ENCODE measurements at places on chromosomes 3 and 15. TPM values are rescaled to one million over a fixed set of nuclear protein-coding genes. Genes with fewer than 3 reads are reported as not detected.

The RARB gene
- total RNA-seq, result 0.46 TPM

The FEZF2 gene
- total RNA-seq, result not detected

The CHRFAM7A gene
- 4.3 TPM for total RNA-seq

The GMNC gene
- total RNA-seq, result not detected

The RTF1 gene
- total RNA-seq, result 53.9 TPM

The TRIM59 gene
- total RNA-seq, result 39.9 TPM

The PIGZ gene
- 0.06 TPM for total RNA-seq

The TMEM40 gene
- total RNA-seq, result not detected

The WNT7A gene
- not detected for total RNA-seq

GRCh38 chr3:98630416-98630815, 37.0 kb upstream of the CPOX start:
- H3K27ac ChIP-seq, result no peak overlapping the region
- no peaks in the 10 kb centered on the region for H3K4me1 ChIP-seq
- DNase-seq, result no peak

GRCh38 chr3:119620899-119621298, 23.2 kb downstream of the PLA1A start:
- H3K27ac ChIP-seq, result no peak overlapping the region
- DNase-seq, result no peak
- H3K4me1 ChIP-seq, result no peaks in the 10 kb centered on the region
- H3K4me3 ChIP-seq, result no peak overlapping the region
- H3K36me3 ChIP-seq, result no peaks in the 10 kb centered on the region

DNA sequence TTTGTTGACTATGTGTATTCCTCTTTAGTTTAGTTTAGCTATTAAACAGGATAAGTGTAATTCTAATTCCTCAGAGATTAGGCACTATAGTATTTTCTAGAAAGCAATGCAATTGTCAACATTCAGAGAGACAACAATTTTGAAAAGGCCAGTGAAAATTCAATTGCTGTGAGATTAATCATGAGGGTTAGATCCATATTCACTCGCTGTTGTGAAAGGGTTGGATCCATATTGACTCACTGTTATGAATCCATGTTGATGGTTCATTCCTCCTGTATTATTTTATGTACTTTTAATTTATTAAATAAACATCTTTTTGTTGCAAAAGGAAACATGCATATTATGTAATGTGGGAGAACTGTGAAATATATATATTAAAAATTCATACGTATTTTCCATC, 641 bp downstream of the TRAT1 start:
- H3K27me3 ChIP-seq, result no peaks in the 10 kb centered on the region
- no peaks in the 10 kb centered on the region for H3K36me3 ChIP-seq
- DNase-seq, result no peak
- no peak overlapping the region for H3K27ac ChIP-seq
- H3K4me1 ChIP-seq, result peaks cover 14% of the 10 kb centered on the region

- no peak for DNase-seq
- H3K4me1 ChIP-seq, result no peaks in the 10 kb centered on the region
- no peaks in the 10 kb centered on the region for H3K36me3 ChIP-seq
- H3K27ac ChIP-seq, result no peak within 1 kb of the TSS
- H3K4me3 ChIP-seq, result no peak within 1 kb of the TSS
- H3K27me3 ChIP-seq, result no peaks in the 10 kb centered on the region
These were observed at the start of gene SNTN for GRCh38 chr3:63652066-63652725. TSS of gene SNTN (plus strand) at chr3:63652675. CDS start at chr3:63652688, 13 bp downstream.

- H3K27me3 ChIP-seq, result no peaks in the 10 kb centered on the region
- H3K4me3 ChIP-seq, result no peak overlapping the region
- H3K4me1 ChIP-seq, result peaks cover 14% of the 10 kb centered on the region
- no peak for DNase-seq
These were observed 996 bp upstream of the DNAJA4 start for GRCh38 chr15:78263351-78263781.

DNA sequence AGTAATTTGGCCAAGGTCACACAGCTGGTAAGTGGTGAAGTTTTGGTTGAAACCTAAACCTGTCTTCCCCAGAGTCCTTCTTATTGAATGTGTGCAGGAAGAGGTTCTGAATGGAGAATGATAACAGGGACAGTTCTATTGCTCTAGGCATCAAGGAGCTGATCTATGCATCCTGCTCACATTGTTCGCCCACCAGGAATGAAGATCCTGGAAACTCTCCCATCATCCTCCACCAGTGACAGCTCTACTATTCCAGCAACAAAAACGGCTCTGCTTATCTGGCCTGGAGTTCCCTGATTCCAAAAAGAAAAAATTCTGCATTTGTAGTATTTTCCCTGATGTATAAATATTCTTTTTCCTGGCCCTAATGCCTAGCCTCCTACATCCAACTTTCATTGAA, 16.4 kb upstream of the TNFAIP8L3 start:
- no peaks in the 10 kb centered on the region for H3K27me3 ChIP-seq
- H3K4me3 ChIP-seq, result no peak overlapping the region
- no peaks in the 10 kb centered on the region for H3K4me1 ChIP-seq
- no peak overlapping the region for H3K27ac ChIP-seq
- H3K36me3 ChIP-seq, result no peaks in the 10 kb centered on the region

- no peak overlapping the region for H3K4me3 ChIP-seq
- H3K27me3 ChIP-seq, result peaks cover 3% of the 10 kb centered on the region
- no peaks in the 10 kb centered on the region for H3K36me3 ChIP-seq
- H3K4me1 ChIP-seq, result no peaks in the 10 kb centered on the region
- H3K27ac ChIP-seq, result no peak overlapping the region
- DNase-seq, result peak; percentile 52
These were observed 234.9 kb downstream of the NEK10 start for GRCh38 chr3:27134171-27134796.

- H3K27ac ChIP-seq, result no peak overlapping the region
- H3K4me3 ChIP-seq, result no peak overlapping the region
- no peaks in the 10 kb centered on the region for H3K27me3 ChIP-seq
- H3K4me1 ChIP-seq, result no peaks in the 10 kb centered on the region
- DNase-seq, result no peak
- no peaks in the 10 kb centered on the region for H3K36me3 ChIP-seq
These were observed 56.8 kb downstream of the WNT7A start for GRCh38 chr3:13822871-13823585.

GRCh38 chr3:100073049-100073713, 41.1 kb downstream of the FILIP1L start:
- H3K27ac ChIP-seq, result no peak overlapping the region
- no peaks in the 10 kb centered on the region for H3K27me3 ChIP-seq
- no peaks in the 10 kb centered on the region for H3K36me3 ChIP-seq
- no peak for DNase-seq
- no peak overlapping the region for H3K4me3 ChIP-seq
